ENCODE measurements at places on chromosomes 2 and 18. TPM values are rescaled to one million over a fixed set of nuclear protein-coding genes. Genes with fewer than 3 reads are reported as not detected.

DNA sequence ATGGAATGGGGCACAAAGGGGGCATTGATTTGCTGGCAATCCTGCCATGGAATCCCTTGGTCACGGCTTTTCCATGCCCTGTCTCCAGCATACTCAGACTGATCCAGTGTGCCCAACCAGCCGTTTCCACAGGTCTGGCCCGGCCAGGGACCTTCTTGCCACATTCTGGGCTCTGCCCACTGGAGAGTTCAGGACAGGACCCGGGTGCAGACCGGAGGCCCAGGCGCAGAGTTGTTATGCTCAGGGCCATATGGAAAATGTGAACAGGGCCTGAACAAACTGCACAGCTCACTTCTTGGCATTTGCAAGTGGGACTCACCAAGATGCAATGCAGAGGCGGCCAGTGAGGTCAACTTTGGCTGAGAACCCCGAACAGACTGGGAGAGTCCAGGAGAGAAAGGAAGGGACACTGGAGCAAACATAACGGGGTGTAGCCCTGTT, 15.6 kb upstream of the ASAP2 start:
- H3K27me3 ChIP-seq: no peaks in the 10 kb centered on the region
- no peak overlapping the region for H3K4me3 ChIP-seq
- H3K36me3 ChIP-seq: no peaks in the 10 kb centered on the region
- no peaks in the 10 kb centered on the region for H3K4me1 ChIP-seq
- no peak overlapping the region for H3K27ac ChIP-seq

- H3K4me3 ChIP-seq: no peak overlapping the region
- H3K27ac ChIP-seq: no peak overlapping the region
- no peaks in the 10 kb centered on the region for H3K4me1 ChIP-seq
- DNase-seq: no peak
These were observed 1153.2 kb downstream of the SUCLG1 start for GRCh38 chr2:83305758-83306378.

GRCh38 chr2:6475155-6475940, 390.4 kb downstream of the CMPK2 start:
- no peaks in the 10 kb centered on the region for H3K36me3 ChIP-seq
- H3K27ac ChIP-seq: no peak overlapping the region
- no peak for DNase-seq
- no peaks in the 10 kb centered on the region for H3K27me3 ChIP-seq
- H3K4me3 ChIP-seq: no peak overlapping the region

GRCh38 chr2:182228073-182228473, 198.8 kb downstream of the PDE1A start:
- no peak overlapping the region for H3K27ac ChIP-seq
- H3K4me1 ChIP-seq: no peaks in the 10 kb centered on the region
- no peaks in the 10 kb centered on the region for H3K27me3 ChIP-seq
- H3K4me3 ChIP-seq: no peak overlapping the region

DNA sequence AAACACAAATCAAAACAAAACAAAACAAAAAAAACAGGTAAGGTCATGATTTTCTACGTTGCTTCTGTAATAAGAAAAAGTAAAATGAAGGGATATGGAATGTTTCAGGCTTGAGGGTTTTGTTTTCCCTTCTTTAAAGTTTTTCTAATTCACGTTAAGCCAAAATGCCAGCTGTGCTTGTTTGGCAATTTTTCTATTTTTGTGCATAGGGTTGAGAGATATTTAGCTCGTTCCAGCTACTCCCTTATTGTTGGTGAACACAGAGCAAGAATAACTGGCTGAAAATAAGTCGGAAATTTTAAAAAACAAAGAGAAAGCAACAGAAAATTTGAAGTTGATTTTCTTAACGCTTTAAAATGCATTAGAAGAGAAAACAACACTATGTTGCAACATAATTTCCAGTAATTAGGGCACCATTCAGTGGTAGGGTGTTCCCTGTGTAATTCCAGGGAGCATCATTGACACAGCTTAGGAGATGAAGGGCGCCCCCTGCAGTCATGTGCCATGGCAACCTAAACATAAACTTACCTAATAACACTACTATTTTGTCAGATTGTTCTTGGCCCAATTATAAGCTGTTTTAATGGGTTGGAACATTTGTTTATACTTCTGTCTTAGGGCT, 99.5 kb downstream of the DTNA start:
- H3K4me1 ChIP-seq: peaks cover 5% of the 10 kb centered on the region
- no peak for DNase-seq
- H3K27ac ChIP-seq: no peak overlapping the region
- no peaks in the 10 kb centered on the region for H3K27me3 ChIP-seq
- no peak overlapping the region for H3K4me3 ChIP-seq

DNA sequence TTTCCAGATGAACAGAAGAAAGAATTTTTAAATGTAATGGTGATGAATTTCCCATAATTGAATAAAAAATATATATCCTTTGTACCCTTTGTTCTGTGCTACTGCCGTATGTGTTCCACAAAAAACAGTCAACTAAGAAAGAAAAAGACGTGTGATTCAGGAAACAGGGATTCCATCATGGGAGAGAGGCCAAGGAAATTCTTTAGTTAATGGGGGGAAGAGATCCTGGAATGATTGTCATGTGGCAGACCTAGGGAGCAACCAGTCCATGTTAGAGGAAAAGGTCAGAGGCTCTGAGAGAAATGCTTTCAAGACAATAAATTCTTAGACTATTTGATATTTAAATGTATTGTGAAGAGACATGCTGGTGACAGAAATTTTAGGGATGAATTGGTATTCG, 76.6 kb downstream of the CPO start:
- no peak overlapping the region for H3K4me3 ChIP-seq

ABCG5 gene
- not detected for total RNA-seq

DCDC2C gene
- not detected for total RNA-seq

COL5A2 gene
- 0.68 TPM for total RNA-seq

FOXI3 gene
- not detected for total RNA-seq
